ENCODE measurements at places on chromosomes 5 and 9. TPM values are rescaled to one million over a fixed set of nuclear protein-coding genes. Genes with fewer than 3 reads are reported as not detected.

DNA sequence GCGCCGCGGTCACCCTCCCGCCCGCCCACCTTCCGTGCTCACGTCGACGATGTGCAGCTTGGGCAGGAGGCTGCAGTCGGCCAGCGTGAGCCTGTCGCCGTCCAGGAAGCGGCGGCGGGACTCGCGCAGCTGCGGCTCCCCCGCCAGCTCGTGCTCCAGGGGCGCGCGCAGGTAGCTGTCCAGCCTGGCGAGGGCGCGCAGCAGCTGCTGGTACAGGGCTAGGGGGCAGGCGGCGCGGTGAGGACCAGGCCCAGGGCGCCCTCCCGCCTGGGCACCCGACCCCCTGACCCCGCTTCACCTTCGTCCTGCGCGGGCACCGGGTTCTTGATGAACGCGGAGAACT is 1.5 kb downstream of the CLIC3 start:
- DNase-seq, result no peak

DNA sequence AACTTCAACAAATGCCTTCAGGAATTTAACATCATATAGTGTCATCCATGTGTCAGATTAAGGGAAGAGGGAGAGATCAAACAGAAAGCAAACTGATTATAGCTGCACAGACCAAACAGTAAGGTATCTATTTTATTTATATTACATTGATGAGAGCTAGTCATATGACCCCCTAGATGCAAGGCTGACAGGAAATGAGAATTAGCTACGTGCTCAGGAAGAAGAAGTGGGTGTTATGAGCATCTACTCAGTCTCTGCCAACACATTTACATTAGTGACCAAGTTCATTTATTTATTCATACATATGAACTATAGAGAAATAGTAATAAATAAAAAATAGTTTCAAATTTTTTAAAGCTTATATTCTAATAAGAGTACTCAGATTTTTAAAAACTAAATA is 787.3 kb downstream of the KCTD16 start:
- DNase-seq, result no peak

- DNase-seq, result no peak
Observed at GRCh38 chr9:9002826-9003583, 1203.4 kb upstream of the DMAC1 start.

DNA sequence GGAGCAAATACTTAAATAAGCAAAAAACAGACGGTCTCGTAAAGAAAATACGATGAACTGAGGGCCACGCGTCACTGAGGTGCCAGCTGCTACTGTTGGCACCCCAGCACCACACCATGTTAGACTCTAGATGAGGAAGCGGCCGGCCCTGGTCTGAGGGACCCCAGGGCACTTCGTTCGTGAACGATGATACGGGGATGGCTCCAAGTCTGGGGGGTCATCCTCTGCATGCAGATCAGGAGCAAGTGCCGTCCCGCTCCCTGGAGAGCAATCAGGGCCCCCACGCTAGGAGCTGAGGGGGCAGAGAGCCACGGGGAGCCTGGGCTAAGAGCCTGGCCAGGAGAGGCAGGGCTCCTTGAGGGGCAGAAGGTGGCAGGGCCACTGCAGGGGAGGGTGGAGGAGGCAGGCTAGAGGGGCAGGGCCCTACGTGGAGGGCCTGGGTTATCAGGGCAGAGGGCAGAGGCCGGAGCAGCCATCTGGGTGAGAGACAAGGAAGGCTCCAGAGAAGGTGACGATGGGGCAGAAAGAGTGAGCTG is 24.1 kb downstream of the SARDH start:
- DNase-seq, result no peak

- no peak for DNase-seq
Observed at GRCh38 chr9:114484854-114485443, 20.3 kb downstream of the WHRN start.

The NME5 gene
- total RNA-seq, result 2.7 TPM

The WHRN gene
- 7.8 TPM for total RNA-seq

The SLC6A18 gene
- not detected for total RNA-seq

The LCN10 gene
- 9.3 TPM for total RNA-seq

The BASP1 gene
- total RNA-seq, result 9.4 TPM
